Left lung (tissue), 14 donors: ENCODE measurements at places on chromosomes 5 and 9. TPM values are rescaled to one million over a fixed set of nuclear protein-coding genes. Genes with fewer than 3 reads are reported as not detected.

Gene STK32A
- 5.6 TPM for polyA plus RNA-seq

Gene KIF4B
- 0.24 TPM for polyA plus RNA-seq

Gene PCDHGA4
- polyA plus RNA-seq: 2.7 TPM

Gene NIPAL4
- not detected for polyA plus RNA-seq

Gene POLR3G
- 4.4 TPM for polyA plus RNA-seq

Gene CCNI2
- 1.6 TPM for polyA plus RNA-seq

Gene ADAMTS13
- 5.9 TPM for polyA plus RNA-seq

Gene SPATA31D4
- polyA plus RNA-seq: not detected

Gene FRRS1L
- 3.9 TPM for polyA plus RNA-seq

Gene OBP2B
- not detected for polyA plus RNA-seq

DNA sequence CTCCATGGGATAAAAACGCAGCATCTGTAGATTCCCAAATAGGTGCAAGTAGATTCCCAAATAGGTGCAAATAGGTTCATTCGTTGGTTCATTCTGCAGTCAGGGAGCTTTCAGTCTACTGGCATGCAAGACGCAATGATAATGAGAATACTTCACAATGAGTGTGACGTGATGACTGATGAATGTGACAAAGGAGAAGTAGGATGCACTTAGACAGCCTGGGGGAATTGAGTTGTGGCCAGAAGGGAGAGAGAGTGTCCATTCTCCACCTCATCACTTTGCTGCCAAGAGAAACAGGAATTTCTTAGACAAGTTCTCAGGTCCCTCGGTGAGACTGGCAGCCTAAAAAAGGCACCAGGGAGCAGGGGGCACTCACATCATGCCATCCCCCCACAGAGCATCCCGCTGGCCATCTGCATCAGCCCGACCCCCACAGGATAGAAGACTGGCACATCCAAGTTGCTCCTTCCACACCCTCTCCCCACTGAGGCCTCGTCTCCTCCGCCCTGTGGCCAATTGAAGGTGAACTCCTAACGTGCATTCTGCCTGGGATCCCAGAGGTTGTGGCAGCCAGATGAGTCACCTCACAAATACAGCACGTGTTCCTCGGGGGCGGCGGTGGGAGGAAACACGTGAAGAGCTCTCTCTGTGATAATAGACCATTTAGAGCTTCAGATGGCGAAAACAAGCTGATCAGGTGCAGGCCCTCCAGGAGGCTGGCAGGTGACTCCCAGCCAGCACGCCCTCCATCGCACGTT lies 19.9 kb upstream of the KCNIP1 start:
- no peak for DNase-seq

- DNase-seq: no peak
These were observed 59.9 kb downstream of the SLC1A3 start for GRCh38 chr5:36666274-36666673.

DNA sequence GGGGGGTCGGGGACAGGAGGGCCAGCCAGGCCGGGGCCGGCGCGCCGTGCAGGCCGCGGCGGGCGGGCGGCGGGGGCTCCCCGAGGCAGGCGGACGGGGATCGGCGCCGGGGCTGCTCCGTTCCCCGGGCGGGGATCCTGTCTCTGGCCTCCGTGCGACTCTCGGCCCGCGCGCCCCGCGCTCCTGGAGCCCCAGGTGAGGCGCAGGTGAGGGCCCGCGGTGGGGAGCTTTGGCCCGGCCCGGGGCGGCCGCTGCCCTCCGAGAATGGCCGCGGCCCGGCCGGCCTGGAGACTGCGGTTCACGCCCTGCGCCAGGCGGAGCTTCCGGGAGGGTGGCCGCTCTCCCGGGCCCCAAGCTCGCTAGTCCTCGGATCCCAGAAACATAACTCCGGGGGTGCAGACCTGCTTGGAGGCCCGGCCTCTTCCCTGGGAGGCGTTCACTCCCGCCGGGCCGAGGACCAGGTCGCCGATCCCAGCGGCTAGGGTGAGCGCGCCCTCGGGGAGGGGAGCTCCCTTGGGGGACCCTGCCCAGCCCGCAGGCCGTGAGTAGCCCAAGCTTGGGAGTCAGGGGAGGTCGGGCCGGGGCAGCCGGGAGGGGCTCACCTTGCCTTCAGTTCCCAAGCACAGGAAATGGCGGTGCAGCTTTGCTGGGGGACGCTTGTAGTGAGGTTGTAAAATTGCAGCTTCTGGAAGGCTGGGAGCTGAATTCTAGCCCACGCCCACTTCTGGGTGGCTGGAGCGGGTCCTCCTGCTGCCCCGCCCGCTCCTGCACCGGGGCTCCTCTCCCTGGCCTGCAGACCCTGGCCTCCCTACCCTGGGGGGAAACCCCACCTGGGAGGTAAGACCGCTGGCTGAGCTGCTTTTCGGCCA lies 723 bp downstream of the PPP1R26 start:
- DNase-seq: peak; percentile 31

DNA sequence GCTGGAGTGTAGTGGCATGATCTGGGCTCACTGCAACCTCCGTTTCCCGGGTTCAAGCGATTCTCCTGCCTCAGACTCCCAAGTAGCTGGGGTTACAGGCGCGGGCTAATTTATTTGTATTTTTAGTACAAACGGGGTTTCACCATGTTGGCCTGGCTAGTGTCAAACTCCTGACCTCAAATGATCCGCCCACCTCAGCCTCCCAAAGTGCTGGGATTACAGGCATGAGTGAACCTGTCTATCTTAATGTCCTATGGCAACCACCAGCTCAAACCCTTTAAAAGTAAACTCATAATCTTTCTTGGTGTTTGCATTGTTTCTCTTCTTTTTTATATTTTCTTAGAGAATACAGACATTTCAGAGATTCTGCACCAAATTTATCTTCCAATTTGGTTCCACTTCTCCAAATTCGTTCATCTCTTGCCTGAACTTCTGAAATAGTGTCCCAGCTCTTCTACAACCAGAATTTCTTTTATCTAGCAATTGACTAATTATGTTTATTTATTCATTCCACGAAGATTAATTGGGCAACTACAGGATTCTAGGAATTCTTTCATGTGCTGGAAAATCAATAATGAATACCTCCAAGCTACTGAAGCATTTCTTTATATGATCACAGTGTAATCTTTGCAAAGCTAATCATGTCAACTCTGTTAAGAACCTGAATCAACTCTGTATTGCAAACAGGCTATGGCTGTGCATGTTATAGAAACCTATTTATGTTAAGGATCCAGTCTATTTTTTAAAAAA lies 60.0 kb upstream of the TYRP1 start:
- DNase-seq: no peak

DNA sequence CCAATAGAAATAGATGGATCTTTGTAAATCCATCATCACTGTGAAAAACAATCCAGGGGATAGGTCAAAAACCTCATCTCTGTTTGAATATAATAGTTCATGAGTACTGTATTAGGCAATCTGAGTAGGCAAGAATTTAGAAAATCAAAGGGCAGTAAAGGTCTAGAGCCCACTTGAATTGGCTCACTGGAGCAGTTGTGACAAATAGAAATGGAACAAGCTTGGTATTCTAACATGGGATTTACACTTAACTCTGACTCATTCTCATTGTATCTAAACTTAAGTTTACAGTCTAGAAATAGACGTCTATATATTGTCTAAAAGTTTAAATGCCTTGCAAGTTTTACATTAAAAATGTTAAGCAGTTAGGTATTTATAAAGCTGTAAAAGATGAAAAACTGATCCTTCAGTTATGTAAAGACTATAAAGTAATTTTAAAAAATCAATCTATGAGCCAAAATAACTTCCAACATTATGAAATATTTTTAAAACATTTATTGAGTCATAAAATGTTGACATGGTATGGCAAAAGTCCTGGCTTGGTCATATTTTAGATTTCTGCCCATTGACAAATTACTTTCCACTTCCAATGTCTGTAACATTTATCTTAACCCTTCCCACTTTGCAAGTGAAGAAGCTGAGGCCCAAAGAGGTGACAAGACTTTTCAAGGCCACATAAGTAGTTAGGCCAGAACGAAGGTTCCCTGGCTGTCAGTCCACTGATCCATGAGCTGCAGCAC lies 203.7 kb upstream of the NREP start:
- no peak for DNase-seq

DNA sequence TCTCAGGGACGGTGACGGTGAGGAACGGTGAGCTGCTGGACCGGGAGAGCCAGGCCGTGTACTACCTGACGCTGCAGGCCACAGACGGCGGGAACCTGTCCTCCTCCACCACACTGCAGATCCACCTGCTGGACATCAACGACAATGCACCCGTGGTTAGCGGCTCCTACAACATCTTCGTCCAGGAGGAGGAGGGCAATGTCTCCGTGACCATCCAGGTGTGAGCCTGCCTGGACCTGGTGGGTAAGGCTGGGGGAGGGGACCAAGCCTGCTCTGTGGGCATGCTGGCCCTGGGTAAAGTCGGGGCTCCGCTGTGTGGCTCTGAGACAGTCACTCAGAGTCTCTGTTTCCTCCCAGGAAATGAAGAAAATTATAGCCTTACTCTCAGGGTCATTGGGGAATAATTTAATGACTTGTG lies 29.3 kb downstream of the CDHR2 start:
- peak; percentile 78 for DNase-seq

DNA sequence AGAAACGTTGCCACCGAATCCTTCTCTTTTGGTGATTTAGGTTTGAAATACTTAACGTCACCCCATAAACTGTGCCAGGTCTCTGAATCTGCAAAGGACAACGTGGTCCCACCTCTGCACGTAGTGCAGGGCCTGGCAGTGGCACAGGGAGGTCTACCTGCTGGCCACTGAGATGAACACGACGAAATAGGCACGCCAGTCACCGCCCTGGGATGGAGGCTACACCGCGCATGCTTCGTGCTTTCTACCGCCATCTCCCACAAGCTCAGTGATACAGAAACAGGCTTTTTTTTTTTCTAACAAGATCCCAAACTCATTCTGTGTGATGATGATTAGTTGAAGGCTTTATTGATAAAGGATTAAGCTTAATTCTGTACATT lies 140.0 kb upstream of the RAPGEF1 start:
- DNase-seq: no peak

- no peak for DNase-seq
These were observed 421.3 kb downstream of the ACTL7B start for GRCh38 chr9:108434502-108434901.

GRCh38 chr5:82812575-82812974 lies 264.6 kb downstream of the TMEM167A start:
- no peak for DNase-seq

DNA sequence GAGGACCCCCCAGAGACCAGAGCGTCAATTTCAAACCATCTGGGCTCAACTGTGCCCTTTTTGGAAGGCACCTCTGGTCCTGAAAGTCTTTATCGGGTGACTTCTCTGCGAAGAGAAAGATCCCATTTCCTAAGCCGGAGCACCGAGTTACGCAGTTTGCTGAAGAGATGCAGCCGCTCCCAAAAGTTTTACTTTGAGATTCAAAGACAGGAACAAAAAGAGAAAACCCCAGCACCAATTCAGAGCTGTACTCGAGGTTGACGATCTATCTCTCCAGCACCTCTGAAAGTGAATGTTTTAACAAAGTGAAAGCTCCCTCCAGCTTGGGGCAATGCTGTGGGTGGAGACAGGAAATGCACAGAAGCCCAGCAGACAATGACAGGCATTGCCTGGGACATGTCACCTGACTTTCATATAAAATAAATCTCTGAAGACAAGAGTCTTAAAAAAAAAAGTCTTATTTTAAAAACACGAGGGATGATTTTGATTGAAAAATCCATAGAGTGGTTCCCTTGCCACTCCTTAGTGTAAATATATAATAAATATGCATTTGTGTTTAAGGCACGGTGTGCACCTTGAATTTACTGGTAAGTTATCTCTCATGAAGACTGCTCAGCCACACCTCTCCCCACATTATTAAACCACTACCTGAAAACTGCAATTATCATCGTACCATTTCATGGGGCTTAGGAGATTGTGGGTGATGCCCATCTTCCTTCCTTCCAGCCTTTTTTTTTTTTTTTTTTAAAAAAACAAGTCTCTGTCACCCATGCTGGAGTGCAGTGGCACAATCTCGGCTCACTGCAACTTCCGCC lies 79.9 kb downstream of the FNBP1 start:
- DNase-seq: peak; percentile 54

DNA sequence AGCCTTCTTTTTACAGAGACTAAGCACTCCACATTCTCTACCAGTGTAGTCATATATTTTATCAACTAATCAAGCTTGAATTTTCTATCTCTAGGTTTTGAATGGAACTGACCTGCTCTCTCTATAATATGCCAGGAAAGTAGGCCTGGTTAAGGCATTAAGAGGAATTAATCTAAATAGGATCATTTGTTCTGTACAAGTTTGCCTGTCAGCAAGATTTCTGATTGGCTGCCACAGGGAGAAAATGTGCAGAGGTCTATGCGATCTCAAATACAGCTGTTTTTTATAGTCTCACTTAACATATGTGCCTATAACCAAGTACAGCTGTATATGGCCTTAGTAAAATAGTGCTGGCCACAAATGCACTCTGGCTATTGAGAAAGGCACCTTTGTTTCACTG lies 418.8 kb downstream of the KDM4C start:
- DNase-seq: peak; percentile 19

DNA sequence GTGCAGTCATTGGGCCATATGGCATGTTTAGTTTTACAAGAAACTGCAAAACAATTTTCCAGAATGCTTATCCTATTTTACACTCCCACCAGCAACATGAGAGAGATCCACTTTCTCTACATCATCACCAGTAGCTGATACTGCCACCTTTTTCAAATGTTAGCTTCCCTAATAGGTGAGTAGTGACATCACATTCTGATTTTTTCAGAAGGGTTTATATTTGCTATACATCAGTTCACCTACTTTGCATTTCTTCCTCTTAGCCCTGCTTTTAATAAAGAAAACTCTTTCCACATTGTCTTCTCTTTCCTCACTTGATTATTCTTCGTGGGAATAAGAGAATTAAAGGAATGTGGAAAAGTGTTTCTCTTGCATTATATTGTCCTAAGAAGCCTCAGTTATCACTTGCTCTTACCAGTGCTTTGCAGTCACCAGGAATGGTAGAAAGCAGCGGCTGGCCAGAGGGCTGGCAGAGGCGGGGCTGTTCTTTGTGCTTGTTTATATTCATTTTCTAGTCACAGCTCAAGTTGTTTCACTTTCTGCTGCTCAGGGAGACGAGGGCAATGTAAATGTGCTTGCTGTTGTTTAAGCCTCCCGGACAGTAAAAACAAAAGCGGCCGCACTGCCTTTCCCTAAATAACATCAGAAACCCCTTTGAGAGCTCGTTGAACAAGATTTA lies 164.8 kb downstream of the HSD17B3 start:
- DNase-seq: peak; percentile 84

- DNase-seq: no peak
These were observed 16.2 kb downstream of the SLC1A1 start for GRCh38 chr9:4506490-4506889.

- DNase-seq: no peak
These were observed 136.1 kb upstream of the ELAVL2 start for GRCh38 chr9:23962101-23962500.
